ENCODE measurements at places on chromosomes 16 and 17.

DNA sequence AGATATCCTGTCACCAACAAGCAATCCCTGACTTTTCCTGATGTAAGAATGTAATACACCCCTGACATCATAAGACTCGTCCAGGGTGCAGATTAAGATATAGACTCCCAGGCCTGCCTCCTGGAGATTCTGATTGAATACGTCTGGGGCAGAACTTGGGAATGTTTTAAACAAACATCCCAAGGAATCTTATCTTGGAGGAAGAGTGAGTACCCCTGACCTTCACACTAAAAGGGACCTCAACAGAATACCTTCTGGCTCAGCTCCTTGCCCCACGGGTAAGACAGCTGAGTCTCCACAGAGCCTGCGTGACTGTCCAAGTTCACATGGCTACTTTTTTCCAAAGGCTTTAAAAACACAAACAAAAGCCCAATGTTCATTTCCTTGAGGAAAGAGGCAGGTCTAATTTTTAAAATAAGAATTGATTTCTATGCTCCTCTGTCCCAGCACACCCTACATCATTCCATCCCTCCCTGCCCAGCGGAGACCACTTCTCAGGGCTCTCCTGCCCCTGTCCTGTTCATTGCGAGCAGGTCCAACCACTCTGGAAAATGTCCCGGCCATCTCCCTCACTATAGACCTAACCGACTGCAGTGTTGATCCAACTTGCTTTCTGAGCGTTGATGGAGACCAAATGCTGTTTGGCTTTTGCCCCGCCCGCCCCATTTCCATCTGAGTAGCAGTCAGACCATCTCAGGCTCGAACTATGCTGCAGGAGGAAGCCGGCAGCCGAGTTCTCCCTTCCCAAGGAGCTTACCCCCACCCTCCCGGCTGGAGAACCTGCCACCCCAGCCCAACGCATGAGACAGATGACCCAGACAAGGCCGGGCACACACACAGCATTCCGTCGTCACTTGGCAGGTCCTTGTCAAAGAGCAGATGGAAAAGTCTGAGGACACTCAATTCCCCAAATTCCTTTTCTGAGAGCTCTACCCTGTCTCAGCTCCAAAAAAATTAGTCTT, 44.1 kb upstream of the MYH10 start:
- DNase-seq: peak; percentile 22

DNA sequence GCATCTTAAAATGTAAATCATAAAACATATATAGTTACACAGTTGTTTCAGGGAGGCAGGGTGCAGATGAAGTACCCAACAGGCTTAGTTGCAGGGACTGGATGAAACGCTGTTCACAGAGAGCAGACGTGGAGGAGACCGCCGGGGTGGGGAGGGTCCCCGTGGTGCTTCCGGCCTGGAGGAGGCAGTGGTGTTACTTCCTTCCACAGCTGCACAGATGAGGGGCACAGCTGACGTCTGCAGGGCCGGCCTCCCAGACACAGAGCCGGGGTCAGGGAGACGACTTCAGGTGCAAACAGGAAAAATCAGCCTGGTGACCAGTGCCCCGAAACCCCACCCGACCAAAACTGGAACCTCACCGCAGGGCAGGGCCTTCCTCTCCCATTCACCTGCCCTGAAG, 17.1 kb downstream of the SPIRE2 start:
- no peak for DNase-seq

GRCh38 chr16:26267641-26268040, 575.9 kb downstream of the HS3ST4 start:
- DNase-seq: no peak

- no peak for DNase-seq
These were observed 96.2 kb downstream of the PGS1 start for GRCh38 chr17:78474614-78475146.

GRCh38 chr17:20896153-20896649, 146.6 kb downstream of the USP22 start:
- no peak for DNase-seq

- DNase-seq: no peak
These were observed 21.6 kb upstream of the SMPD3 start for GRCh38 chr16:68469796-68470460.

GRCh38 chr16:49856672-49857330, 889 bp upstream of the ZNF423 start:
- peak; percentile 88 for DNase-seq

DNA sequence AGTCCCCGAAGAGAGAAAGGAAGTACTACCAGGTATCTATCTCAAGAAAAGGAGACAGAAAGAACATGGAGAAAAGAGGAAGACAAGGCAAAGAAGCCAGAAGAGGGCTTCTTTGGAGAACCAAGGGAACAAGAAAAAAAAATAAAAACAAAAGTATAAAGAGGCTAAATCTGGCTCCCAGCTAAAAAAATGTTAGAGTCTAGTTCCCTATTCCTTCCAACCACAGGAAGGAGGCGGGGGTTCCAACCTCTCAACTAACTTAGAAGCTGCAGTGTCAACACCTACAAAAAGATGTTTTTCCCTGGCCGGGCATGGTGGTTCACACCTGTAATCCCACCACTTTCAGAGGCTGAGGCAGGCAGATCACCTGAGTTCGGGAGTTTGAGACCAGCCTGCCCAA, 13.4 kb downstream of the UTP6 start:
- no peak for DNase-seq

DNA sequence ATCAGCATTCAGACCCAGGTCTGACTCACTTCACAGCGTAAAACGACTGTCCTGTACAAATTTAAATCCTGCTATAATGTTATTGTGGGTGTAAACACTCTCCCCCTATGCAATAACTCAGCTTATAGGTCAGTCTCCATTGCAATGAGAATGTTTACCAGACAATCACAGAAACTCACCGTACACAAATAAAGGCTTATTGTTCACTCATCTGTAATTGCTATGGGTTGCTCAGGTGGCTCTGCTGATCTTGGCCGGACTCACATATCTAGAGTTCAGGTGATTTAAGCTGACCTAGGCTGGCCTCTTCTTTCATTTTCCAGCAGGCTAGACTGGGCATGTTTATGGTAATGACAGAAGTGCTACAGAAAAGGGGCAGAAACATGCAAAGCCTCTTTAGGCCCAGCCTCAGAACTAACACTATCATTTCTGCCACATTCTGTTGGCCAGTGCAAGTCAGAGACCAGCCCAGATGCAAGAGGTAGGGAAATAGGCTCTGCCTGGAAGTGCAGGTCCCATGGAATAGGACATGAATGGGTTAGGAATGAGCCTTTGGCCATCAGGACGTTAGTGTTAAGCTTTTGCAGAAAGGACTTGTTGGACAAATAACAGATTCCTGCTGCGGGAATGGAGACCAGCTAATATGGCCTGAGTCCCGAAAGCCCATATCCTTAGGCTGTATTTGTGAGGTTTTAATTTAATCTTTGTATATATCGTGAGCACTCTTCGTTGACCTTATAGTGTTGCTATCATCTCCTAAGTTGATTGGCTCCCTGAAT, 44.0 kb downstream of the HLF start:
- no peak for DNase-seq

GRCh38 chr17:27977751-27978688, 64.5 kb upstream of the NLK start:
- DNase-seq: no peak

- DNase-seq: no peak
These were observed 12.7 kb upstream of the MLKL start for GRCh38 chr16:74713325-74713724.

DNA sequence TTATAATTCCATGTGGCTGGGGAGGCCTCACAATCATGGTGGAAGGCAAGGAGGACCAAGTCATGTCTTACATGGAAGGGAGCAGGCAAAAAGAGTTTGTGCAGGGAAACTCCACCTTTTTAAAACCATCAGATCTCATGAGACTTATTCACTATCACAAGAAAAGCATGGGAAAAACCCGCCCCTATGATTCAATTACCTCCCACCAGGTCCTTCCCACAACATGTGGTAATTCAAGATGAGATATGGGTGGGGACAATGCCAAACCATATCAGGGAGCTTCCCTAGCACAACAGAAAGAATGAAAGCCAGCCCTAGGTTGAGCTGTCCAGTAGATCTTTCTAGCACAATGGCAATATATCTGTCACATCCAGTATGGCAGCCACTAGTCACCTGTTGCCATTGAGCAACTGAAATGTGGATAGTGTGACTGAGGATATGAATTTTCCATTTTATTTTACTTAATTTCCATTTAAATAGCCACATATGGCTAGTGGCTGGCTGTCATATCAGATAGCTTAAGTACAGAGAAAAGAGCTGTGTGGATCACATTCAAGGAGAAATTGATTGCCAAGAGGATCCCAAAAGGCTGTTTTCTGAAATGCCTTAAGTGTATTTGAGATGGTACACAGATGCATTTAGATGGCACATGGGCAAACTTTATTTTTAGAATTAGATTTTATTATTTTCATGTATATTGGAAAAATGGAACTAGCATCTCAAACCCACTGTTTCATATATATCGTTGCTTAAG, 273.0 kb downstream of the GRIN2A start:
- no peak for DNase-seq

GRCh38 chr16:66197668-66198278, 168.7 kb upstream of the CDH5 start:
- no peak for DNase-seq

DNA sequence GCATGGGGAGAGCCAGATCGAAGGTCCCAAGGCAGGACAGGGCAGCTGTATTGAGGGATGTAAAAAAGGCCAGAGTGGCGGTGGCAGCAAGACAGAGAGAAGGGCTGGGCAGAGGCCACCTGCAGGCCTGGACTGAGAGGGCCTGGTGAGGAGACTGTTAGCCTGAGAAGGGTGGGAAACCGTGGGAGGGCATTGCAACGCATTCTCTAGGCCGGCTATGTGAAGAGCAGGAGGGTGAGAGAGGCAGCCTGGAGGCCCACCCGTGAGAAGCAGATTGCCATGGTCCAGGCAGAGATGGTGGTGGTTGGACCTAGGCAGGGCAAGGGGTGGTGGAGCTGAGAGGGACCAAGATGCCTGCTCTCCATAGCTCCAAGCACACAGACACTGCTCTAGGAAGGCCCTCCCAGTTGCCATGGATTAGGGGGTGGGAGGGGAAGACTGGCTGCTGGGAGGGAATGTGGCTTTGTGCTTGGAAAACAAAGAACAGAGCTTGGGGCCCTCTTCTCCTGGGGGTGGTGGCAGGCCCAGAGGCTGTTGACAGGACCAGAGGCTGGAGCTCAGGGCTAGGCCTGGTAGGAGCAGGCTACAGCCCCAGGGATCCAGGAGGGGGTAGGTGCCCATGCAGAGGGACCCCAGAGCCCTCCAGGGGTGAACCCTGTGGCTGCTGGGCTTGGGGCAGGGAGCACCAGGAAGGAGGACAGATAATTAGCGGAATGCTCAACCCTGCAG, 12.4 kb upstream of the TCAP start:
- no peak for DNase-seq

DNA sequence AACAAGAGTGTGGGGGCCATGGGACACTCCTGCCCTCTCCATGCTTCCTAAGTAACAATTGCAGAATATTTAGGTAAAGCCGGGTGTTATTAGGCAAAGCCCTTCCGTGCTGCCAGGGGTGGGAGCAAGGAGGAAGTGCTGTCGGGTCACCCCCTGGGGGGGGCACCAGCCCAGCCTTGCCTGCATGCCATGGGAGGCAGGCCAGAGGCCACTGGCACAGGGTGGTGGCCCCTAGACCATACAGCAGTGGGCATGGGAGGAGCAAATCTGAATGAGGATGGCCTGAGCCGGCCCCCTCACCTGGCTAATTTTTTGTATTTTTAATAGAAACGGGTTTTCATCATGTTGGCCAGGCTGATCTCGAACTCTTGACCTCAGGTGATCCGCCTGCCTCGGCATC, 355.7 kb upstream of the CDH8 start:
- no peak for DNase-seq

DNA sequence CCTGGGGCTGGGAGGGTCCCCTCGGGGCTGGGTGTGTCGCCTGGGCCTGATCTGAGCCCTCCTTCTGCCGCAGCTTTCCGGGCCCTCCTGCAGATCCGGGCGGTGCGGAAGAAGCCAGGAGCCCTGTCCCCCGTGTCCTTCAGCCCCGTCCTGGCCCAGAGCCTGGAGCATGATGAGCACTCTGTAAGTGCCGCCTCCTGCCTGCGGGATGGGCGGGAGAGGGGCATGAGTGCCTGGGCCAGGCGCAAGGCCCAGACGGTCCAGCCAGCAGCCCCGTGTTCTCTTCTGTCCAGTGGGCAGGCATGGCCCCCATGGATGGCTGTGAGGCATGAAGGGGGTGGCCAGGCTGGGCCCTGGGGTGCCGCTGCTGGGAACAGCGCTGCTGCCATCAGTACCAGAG, 16.0 kb upstream of the NUDT16L1 start:
- no peak for DNase-seq

DNA sequence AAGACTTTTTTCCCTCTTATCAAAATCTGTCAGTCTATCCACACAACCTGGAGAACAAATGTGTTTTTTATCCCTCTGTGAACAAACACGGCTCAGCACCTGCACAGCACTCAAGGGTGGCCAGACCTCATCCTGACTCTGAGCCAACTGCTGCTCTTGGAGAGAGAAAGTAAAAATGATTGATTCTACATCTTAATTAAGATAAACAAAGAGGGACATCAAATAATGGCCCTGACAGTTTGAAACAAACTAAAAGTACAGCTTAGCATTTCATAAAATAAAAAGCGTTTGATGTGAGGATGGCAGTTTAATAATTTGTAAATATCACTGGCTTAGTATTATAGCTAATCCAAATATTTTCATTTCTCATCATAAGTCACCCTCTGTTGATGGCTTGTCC, 106.2 kb downstream of the SNX11 start:
- no peak for DNase-seq

GRCh38 chr17:40958086-40958953, 8.4 kb downstream of the KRT39 start:
- DNase-seq: no peak

- DNase-seq: no peak
These were observed 17.9 kb upstream of the ZNF652 start for GRCh38 chr17:49379926-49380325.

DNA sequence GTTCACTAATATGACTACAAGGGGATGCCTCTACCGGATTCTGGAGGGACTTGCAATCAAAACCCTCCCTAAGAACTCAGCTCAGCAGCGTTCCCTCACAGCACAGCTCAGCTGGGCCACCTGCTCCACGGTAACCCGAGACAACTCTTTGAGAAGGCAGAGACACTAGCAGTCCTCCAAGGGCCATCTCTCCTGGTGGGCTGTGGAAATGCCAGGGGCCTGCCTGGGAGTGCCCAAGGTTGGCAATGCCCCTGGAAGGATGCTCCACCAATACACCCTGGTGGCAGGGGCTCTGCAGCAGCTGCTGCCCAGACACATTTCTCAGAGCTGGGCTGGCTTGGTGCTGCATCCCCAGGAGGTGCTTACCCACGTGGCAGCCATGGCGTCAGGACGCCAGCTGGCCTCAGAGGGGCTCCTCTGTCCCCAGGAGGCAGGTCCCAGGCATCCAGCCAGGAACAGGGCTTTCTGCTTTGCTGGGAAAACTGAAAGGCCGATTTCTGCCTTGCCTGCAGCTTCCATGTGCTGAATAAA, 16.5 kb downstream of the CDIP1 start:
- DNase-seq: no peak
